ENCODE measurements at places on chromosomes 6 and 20.
A peak's percentile ranks its signal among the peaks of the same experiment; 100 is the strongest.

GRCh38 chr20:59994697-59995122 is 36.5 kb downstream of the CDH26 start:
- no peak for DNase-seq

DNA sequence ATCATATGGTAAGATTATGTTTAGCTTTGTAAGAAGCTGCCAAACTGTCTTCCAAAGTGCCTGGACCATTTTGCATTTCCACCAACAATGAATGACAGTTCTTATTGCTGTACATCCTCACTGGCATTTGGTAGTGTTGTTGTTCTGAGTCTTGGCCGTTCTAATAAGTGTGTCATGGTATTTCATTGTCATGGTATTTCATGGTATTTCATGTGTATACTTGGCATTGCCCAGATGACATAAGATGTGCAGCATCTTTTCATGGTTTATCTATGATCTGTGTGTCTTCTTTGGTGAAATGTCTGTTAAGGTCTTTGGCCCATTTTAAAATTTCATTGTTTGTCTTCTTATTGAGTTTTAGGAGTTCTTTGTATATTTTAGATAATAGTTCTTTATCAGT is 224.4 kb downstream of the BCAS1 start:
- DNase-seq, result no peak

- DNase-seq, result no peak
Observed at GRCh38 chr6:166907373-166907841, 48.9 kb downstream of the RNASET2 start.

GRCh38 chr6:122347280-122347679 is 52.2 kb upstream of the HSF2 start:
- no peak for DNase-seq

DNA sequence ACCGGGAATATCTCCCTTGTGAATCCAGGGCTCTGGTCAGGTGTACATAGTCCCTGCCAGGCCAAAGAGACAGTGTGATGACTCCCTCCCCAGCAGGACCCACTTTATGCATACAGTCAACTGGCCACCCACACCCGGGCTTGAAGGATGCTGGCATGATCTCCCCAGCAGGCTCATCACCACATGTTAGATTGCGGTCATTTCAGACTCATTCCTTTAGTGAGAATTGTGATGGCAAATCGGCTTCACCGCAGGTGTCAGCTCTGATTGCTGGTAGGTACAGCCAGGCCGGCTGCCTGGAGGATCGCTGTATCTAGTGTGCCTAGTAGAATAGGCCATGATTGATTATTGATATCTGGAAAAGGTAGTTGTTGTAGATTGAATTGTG is 24.5 kb downstream of the CD83 start:
- DNase-seq, result no peak

GRCh38 chr6:25889877-25890853 is 16.1 kb upstream of the SLC17A3 start:
- peak; percentile 1 for DNase-seq

- no peak for DNase-seq
Observed at GRCh38 chr20:15439551-15439950, 1102.1 kb upstream of the FLRT3 start.

GRCh38 chr6:47631269-47631772 is 67.1 kb upstream of the ADGRF4 start:
- peak; percentile 7 for DNase-seq

- no peak for DNase-seq
Observed at GRCh38 chr6:56242346-56242745, 5.0 kb downstream of the COL21A1 start.

GRCh38 chr6:13101985-13102384 is 226.4 kb downstream of the TBC1D7 start:
- no peak for DNase-seq

DNA sequence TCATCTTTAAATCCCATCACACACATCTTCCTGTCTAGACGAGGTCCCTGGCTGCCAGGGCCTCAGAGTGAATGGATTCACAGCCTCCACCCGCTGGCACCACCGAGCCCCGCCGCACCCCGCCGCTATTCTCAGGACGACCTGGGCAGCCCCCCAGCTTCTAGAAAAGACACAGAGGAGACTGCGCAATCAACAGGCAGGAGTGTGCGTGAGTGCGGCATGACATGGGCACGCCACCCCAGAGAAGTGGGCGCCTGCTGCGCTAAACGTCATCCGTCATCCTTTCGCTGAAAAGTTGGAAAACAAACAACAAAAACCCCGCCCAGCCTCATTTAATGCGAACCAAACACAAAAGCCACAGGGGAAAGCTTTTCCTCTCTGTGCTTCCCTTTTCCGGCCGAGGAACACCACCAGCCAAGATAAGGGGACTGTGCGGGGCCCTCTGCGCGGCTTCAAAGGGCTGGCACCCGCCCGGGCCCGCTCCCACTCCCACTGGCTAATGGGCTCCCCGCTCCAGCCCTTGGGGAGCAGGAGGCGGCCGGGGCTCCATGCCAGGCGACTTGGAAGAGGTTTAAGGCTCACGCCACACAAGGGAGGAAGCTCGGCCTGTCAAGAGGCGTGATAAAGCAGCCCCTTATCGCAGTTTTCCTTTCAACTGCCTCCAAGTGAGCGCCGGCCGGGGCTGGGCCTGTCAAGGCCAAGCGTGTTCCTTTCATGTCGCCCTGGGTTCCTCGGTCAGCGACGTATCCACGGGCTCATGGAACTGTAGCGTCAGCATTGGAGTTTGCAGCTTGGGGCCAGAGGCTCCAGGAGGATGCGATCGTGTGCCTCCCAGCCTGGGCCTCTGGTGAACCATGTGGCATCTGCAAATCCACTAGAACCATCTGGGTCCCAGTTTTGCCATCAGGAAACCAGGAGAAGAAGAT is 50.1 kb downstream of the NFATC2 start:
- peak; percentile 62 for DNase-seq

- DNase-seq, result no peak
Observed at GRCh38 chr20:33014336-33015113, 7.0 kb downstream of the BPIFB2 start.

DNA sequence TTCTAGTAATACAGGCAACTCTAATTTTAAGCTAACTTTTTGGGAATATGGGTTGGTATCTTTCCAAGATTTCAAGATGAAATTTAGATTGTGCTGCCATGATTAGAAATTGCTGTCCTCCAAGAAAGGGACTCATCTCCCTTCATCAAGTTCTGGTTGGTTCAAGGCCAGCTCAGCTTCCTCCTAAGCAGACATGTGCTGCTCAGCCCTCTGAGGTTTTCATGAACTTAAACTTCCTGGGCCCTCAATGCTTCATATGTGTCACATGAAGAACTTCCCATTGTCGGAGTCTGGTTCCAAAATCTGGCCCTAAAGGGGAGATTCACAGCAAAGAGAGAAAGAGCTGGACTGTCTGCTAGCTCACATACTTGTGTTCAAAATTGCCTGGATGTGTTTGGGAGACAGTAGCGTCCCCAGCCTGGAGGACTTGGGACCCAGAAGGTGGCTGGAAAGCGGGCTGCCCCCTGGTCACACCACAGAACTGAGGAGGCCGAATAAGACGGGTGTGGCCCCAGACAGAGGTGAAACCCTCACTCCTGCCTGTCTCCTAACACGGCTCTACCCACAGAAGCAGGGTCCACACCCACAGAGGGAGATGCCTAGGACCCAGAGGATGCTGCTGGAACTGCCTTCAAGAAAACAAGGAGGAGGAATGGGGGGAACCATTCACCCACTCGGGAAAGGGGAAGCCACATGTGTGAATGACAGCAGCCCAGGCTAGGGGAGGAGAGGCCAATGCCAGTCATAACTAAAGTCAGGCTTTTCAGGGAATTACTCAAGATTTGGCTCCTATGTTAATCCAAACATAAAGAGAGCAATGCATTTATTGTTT is 54.3 kb upstream of the GPR31 start:
- DNase-seq, result no peak

- peak; percentile 89 for DNase-seq
Observed at GRCh38 chr6:158662954-158663624, 13.2 kb downstream of the SYTL3 start.

Data from GF-D8 (cell line).